Caki2 (cell line): ENCODE measurements at places on chromosomes 2 and 18.
A peak's percentile ranks its signal among the peaks of the same experiment; 100 is the strongest.

GRCh38 chr2:237637429-237638135 is 10.2 kb downstream of the LRRFIP1 start:
- no peak for DNase-seq

GRCh38 chr2:54655046-54655809 is 68.2 kb upstream of the EML6 start:
- DNase-seq, result no peak

- DNase-seq, result no peak
Measured at GRCh38 chr2:85185431-85185940, 52.3 kb downstream of the TCF7L1 start.

DNA sequence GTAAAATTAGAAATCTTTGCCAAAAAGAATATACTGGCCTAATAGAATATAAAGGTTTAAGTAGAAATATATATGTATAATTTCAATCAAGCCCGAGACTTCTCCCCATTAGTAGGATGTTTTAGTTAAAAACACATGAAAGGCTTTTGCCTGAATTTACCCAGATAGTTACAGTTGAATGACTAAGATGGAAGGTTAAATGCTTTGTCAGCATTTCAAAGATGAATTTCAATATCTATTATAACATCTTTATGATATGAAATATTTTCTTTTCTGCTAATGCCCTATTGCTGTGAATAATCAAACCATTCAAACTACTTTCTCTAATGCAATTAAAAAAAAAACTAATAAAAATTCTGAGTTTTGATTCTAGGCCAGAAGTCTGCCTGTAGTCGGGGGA is 18.0 kb upstream of the ABCA12 start:
- no peak for DNase-seq

DNA sequence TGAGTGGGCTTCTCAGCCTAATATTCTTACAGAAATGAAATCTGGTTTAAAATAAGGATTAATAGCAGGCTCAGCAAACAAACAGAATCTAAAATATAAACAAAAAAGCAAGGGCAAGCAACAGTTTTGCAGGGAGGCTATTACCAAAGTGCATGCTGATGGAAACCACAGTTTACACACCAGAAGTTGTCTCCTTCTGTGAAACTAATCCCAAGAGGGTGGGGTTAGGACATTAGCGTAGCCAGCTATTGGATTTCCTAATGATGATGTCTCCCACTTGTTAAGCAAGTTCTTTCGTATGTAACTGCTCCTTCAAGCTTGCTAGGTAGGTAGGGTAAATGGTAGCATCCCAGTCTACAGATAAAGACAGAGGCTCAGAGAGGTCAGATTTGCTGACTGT is 65.0 kb upstream of the TSPYL6 start:
- no peak for DNase-seq

GRCh38 chr18:1002653-1003178 is 98.0 kb downstream of the ADCYAP1 start:
- DNase-seq, result peak; percentile 63

DNA sequence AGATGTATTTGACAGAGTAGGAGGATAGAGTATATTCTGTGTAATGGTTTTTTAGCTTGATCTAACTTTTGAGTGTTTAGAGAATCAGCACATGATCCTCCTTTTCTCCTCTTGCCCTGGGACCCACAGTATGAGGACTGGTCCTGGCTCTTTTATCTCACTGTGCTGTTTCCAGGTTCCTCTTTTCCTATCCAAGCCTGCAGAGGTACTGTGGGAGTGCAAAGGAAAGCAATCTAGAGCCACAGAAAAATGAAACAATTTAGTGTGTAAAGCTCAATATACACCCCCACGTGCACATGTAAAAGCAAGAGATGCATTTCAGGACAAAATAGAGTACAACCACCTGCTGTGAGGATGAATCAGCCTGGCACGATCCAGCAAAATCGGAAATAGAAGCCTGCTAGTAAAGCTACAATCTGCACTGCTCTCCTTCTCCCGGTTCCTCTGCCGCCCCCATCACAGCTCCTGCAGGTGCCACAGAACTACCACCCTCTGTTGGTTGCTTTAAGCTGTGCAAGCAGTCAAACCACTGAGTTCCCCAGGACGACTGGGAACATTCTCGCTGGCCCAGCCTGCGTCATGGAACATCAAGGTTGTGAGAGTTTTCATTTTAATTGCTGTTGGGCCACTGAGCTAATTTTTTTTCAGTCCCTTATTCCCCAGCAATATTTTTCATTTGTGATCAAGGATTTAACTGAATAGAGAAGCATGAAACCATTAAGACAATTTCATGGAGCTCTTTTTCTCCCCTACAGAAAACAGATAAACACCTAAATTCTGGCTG is 47.8 kb upstream of the MAPRE3 start:
- DNase-seq, result peak; percentile 17

DNA sequence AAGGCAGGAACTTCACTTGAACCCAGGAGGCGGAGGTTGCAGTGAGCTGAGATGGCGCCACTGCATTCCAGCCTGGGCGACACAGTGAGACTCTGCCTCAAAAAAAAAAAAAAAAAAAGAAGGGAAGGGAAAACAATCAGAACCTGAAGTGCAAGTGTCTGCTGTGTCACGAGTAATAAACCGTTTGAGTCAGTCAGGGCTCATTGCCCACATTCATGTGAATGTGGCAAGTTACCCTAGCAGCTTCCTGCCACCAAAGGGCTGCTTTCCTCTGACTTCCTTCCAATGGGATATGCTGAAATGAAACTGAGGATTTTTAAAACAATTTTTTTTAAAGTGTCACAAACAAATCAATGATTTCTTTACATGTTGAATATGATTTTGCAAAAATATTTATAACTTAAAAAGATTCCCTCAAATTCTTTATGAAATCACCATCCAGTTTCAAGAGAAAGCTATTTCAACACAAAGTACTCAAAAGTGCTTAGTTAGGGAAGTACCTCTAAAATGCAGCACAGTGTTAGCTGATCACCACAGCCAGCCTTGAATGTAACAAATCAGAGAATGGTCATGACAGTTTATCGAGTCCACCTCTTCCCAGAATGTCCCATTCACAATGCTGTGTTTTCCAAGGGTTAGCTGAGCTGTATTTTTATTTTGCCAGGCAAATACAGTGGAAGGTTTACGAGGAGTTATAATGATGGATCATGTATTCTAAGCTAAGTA is 36.4 kb downstream of the WDSUB1 start:
- peak; percentile 91 for DNase-seq

- DNase-seq, result no peak
Measured at GRCh38 chr18:7025194-7025593, 92.4 kb downstream of the LAMA1 start.

GRCh38 chr2:101569886-101570520 is 95.1 kb upstream of the RFX8 start:
- no peak for DNase-seq

GRCh38 chr2:26575836-26576564 is 65.2 kb downstream of the CIB4 start:
- no peak for DNase-seq

GRCh38 chr2:220708366-220708765 is 863.7 kb downstream of the EPHA4 start:
- no peak for DNase-seq

- DNase-seq, result no peak
Measured at GRCh38 chr2:241279413-241279812, 36.1 kb downstream of the HDLBP start.

- no peak for DNase-seq
Measured at GRCh38 chr18:10278265-10278664, 176.2 kb upstream of the APCDD1 start.

- no peak for DNase-seq
Measured at GRCh38 chr2:1745171-1746023, 1.1 kb upstream of the PXDN start.

DNA sequence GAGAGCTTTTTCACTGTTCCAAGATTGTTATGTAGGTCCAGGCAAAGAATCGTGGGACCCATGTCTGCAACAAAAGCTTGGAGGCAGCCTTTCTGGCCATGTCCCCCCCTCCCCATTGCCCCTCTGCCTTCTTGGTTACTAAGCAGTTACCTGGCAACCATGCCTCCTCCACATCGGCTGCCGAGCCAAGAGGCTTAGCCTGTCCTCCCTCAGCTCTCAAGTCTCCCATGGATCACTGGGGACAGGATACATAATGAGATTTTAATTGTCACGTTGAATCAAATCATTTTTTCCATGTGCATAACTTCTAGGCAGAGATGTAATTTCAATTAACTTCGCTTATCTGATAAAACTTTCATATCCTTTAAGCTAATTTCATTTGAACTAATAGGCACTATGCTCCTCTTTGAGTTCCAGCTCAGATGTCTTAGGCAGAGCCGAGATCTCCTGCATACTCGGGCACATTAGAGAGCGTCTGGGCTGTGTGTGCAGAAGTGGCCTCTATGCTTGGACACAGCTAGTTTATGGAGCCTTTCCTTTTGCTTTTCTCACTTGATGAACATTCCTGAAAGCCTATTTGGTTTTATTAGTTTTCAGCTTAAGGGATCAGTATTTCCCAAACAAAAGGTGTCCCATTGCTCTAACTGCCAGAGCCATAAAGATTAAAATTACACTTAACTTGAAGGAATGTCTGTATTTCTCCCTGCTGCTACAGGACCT is 80.7 kb downstream of the LYPD1 start:
- DNase-seq, result no peak

- no peak for DNase-seq
Measured at GRCh38 chr2:18404708-18405107, 155.7 kb downstream of the RDH14 start.

GRCh38 chr2:45816272-45816671 is 164.8 kb downstream of the PRKCE start:
- no peak for DNase-seq

- no peak for DNase-seq
Measured at GRCh38 chr18:76405681-76406356, 89.2 kb downstream of the ZNF516 start.

DNA sequence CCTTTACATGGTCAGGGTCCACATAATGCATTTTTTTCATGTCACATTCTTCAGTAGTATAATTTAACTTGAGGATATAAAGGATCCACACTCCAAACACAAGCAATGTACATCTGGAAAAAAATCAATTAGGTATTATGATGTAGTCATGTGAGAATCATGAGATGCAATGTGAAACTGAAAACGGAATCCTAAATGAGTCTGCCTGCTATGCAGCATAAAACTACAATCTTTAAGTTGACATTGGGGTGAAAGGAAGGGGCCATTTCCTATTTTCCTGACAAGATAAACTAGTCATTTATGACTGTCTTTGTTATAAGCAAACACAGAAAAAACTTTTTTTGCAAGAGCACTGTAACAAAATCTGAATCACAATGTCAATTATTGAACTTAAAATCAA is 27.6 kb downstream of the ST3GAL5 start:
- DNase-seq, result no peak

DNA sequence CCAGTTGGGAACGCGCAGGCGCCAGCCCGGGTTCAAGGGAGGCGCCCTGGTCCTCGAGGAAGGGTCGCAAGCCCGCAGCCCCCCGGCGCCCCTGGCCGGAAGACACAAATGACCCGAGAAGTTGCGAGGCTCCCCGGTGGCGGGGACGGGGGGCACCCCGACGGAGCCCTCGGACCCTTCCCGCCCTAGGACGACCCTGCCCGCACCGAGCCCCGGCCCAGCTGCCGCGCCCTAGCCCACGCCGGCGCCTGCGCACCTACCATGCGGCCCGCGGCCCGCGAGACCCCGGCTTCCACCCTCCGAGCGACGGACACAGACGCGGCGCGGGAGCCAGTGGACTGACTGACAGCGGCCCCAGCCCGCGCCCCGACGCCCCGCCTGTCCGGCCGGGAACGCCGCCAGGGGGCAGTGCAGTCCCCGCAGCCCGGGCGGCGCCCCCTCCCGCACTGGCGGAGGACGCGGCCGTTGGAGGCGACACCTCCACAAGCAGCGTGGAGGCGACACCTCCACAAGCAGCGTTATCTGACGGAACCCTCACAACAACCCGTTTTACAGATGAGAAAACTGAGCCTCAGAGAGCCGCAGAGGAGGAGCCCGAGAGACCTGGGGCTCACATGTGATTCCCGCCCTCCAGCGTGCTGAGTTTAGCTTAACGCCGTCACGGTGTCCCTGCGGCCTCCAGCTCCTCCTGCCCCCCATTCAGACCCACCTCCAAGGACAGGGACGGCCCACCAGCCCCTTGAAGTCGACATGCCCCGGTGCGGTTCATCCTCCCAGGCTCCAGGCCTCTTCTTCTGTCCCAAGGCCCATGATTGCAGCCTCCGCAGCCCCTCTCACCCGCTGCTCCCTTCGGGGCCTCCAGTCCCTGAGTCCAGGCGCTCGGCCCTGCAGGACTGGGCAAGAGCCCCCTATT is at the start of gene NMUR1:
Gene NMUR1 (minus strand): TSS at position 347 of the 913 bp plus-strand sequence. CDS start 84 bp downstream, at position 263.
- DNase-seq, result no peak

DNA sequence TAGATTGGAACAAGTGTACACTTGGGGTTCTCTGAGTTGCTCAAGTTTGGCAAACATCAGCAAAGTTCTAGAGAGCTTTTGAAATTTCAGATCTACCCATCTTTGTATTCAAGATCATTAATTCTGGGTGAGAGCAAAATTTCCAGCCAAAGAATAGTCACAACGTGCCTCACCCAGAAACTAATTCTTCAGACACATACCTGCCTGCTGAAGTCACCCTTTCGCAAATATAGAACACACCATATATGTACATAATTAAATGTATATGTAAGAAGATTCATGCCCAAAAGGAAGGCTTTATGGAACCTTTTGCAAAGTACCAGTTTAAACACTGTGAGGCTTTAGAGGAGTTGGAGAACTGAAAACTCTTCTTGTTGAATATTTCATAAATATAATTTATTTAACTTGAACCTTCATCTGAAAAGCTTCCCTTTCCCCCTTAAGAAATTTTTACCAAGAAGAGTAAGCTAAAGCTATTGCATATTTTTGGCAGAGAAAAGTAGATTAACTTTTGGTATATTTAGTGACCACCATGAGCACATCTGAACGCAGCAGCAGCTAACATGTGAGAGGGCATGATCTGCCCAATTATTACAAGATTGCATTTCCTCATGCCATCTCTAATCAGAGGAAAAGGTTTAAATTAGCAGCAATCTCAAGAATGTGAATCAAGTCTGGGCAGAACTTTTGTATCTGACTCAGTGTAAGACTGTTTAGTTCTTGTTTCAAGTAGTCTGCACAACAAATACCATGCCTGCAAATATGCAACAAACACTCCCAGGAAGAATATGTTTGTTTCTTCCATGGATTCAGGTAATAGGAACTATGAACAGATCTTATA is 8.2 kb downstream of the RND3 start:
- no peak for DNase-seq

GRCh38 chr2:95058989-95059641 is 33.6 kb downstream of the MAL start:
- DNase-seq, result peak; percentile 99

GRCh38 chr18:35484034-35484433 is 13.7 kb downstream of the INO80C start:
- no peak for DNase-seq

DNA sequence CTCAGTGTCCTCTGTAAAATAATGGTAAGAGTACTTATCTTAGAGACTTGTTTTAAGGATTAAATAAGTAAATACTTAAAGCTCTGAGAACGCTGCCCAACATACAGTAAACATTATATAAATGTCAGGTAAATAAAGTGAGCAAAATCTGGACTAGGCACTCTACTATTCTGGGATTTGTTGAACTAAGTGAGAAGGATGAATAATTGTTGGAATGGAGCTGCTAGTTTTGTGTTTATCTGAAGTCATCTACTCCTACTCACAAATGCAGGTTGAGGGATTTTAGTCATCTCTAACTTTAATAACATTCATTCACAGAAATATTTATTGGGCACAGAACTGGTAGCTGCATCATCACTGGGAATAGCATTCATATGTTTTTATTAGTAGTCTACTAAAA is 103.4 kb downstream of the MEIS1 start:
- DNase-seq, result no peak

- DNase-seq, result peak; percentile 98
Measured at GRCh38 chr18:9673296-9674251, 34.5 kb upstream of the RAB31 start.

- no peak for DNase-seq
Measured at GRCh38 chr2:15511686-15512085, 49.4 kb downstream of the NBAS start.

- no peak for DNase-seq
Measured at GRCh38 chr2:27572439-27572838, 10.4 kb upstream of the ZNF512 start.
